ENCODE measurements at places on chromosomes 12 and 14.

- DNase-seq: no peak
These were observed 78.4 kb upstream of the DNM1L start for GRCh38 chr12:32600681-32601080.

GRCh38 chr12:53325511-53326061, 4.2 kb upstream of the AAAS start:
- no peak for DNase-seq

GRCh38 chr12:3976351-3976938, 103.2 kb upstream of the PARP11 start:
- DNase-seq: no peak

DNA sequence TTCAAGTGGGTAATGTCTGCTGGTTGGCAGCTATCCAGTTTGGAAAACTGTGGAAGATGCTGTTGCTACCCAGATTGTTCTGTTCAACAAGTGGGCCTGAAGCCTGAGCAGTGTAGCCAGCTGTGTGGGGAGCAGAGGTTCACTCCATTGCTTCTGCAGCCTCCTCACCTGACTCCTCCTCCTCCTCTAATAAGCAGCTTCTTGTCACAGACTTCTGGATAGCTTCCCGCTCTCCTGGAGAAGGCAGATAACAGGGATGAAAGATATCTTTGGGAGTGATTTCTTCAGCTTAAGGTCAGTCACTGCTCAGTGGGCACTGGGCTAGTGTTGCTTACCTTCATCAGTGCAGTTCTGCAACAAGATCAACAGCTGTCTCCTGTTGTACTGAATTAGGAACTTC, 2.0 kb downstream of the POP5 start:
- no peak for DNase-seq

GRCh38 chr14:105866841-105867321, 340.5 kb downstream of the TMEM121 start:
- no peak for DNase-seq

- DNase-seq: no peak
These were observed 413.8 kb upstream of the SOX5 start for GRCh38 chr12:24363177-24363754.

- no peak for DNase-seq
These were observed 76.4 kb upstream of the FOXN3 start for GRCh38 chr14:89493406-89493805.

- no peak for DNase-seq
These were observed 10.9 kb upstream of the ADSS1 start for GRCh38 chr14:104712881-104713734.

- DNase-seq: no peak
These were observed 23.5 kb upstream of the PYGL start for GRCh38 chr14:50967790-50968189.

DNA sequence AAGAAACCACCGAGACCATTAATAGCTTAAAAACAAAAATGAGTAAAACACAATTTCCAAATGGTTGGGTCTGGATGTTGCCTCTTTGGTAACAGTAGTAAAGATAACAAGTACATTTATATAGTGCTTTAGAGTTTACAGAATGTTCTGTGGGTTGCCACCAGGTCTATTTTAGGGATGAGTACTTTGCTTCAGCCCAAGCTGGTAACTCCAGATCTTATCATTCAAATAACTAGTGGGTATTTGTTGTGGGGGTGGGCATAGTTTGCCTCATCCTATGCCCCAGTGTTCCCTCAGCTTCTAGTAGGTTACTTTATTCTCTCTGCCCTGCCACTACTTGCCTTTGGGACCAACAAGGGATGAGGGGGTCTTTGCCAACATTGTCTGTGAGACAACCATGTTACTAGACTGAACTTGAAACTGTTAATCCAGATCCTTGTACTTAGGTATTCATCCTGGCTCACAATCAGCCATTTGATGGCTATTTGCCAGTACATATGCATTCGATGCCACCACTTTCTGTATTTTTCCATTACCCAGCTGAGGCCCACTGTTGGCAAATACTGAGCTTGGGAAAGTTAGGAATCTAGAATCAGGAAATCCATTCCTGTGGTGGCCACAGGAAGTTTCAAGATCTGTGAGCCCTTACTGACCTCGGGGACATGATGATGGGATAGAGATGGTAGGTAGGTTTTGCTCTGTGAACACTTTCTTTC, 17.6 kb upstream of the AKAP6 start:
- no peak for DNase-seq

- no peak for DNase-seq
These were observed 222.8 kb upstream of the NUDT4 start for GRCh38 chr12:93154753-93155480.

GRCh38 chr14:44404036-44404435, 103.0 kb downstream of the FSCB start:
- no peak for DNase-seq

DNA sequence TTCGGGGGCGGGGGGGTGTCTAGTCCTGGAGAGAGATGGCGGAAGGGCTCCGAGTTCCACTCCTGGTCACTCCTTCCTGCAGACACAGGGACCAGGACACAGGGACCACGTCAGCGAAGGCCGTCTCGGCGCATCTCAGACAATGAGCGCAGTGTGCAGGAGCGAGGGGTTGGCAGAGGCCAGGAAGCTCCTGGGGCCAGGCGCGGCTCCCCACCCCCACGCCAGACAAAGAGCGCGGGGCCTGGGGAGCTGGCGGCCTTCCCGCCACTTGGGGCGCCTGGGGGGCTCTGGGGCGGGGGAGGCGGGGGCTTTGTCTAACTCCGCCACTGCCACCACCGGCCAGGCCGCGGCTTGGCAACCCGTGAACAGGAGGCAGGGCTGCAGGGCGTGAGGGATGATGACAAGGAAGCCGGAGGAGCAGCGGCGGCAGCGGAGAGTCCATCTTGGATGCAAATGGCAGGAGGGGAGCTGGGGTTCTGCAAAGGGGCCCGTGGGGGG, 2.2 kb downstream of the CDK2AP1 start:
- DNase-seq: no peak

DNA sequence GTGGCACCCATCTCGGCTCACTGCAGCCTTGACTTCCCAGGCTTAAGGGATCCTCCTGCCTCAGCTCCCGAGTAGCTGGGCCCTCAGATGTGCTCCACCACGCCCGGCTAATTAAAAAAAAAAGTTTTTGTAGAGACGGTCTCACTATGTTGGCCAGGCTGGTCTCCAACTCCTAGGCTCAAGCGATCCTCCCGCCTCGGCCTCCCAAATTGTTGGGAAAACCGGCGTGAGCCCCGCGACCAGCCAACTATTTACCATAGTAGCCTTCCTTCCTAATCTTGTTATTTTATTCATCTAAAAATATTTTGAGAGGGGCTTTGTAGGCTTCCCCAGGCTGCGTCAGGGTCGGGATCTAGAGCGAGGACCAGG, 25.4 kb upstream of the YY1 start:
- no peak for DNase-seq

DNA sequence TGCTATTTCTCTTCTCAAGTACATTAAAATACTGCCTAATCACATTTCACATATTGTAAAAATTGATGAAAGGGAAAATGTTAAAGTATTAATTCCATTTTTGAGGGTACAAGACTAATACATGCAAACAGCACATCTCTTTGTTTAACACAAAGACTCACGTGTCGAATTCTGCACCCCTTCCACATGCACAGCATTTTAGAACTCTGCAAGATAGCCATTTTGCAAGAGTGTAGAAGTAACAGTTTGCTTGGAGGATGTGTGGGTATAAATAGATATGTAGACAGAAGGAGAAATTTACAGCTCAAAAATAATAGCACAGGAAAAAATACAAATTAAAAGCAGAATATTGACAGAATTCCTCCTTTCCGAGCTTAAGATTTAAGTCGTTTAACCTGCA, 2.5 kb downstream of the GRIN2B start:
- DNase-seq: no peak

- no peak for DNase-seq
These were observed 19.6 kb downstream of the MLXIP start for GRCh38 chr12:122097927-122098756.

DNA sequence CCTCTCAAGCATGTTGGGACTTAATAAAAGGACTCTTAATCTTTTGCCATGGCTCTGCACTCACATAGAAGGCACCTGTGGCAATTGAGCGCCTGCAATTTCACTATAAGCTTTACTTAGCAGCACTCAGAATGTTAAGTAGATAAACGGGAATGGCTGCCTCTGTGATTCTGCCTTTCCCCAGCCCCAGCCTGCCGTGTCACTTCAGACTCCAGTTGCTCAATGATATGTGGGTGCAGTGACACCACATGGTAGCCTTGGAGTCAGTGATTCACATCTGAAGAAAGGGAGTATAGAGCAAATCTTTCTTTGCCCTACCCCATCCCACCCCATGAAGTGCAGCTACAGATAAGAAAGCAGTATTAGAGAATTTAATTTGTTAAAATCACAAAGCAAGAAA, 96.1 kb downstream of the ZFC3H1 start:
- DNase-seq: no peak

DNA sequence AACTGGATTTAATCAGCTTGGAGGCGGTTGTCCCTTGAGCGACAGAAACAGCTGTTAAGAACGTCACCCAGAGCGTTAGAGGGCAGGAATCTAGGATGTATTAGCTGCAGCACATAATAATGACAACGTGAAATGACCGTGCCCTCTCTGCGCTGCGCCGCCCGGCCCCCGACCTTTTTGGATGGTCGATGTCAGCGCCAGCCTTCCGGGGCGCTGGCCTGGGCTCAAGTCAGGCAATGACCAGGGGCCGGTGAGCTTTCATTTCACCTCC, 427 bp upstream of the TMEM120B start:
- DNase-seq: no peak

GRCh38 chr12:39755478-39755877, 135.9 kb upstream of the ABCD2 start:
- DNase-seq: no peak

DNA sequence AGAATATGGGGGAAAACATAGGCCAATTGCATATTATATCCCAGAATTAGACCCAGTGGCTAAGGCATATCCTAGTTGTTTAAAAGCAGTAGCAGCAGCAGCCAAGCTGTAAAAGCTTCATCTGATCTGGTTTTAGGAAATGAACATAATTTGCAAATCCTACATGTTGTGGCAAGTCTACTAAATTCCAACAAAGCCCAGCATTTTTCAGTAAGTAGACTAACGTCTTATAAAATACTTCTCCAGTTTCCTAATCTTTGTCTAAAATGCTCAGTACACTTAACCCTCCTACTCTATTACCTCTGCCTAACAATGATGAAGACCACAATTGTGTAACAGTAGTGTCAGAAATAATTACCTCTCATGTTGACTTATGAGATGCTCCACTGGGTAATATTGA, 70.9 kb upstream of the RERGL start:
- no peak for DNase-seq

DNA sequence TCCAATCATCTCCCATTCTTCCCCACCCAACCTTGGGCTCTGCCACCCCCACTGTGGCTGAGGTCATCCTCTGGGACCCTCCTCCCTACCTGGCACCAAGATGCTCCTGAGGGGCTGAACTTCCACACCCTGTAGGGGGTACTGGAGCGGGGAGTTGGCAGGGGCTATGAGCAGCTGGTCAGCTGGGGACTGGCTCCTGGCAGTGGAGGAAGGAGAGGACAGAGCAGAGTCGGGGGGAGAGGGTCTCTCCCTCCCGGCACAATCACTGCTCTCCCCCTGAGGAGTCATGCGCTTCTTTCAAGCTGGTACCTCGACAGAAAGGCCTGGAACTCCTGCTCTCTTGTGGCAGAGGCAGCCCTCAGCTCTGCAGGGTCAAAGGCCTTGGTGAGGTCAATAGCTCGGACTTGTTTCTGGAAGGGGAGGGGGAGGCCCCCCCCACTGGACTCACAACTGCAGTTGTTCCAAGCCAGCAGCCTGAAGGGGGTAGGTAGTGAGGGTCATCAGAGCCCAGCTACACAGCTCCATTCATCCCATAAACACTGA, 2.0 kb downstream of the B4GALNT1 start:
- no peak for DNase-seq

All from stimulated activated CD8-positive, alpha-beta memory T cell treated with anti-CD3 and anti-CD28 coated beads, Interleukin-7, amount 100 ng/mL, for 24 hours (primary cell).